ENCODE measurements at places on chromosomes 16 and 17.
A peak's percentile ranks its signal among the peaks of the same experiment; 100 is the strongest.

DNA sequence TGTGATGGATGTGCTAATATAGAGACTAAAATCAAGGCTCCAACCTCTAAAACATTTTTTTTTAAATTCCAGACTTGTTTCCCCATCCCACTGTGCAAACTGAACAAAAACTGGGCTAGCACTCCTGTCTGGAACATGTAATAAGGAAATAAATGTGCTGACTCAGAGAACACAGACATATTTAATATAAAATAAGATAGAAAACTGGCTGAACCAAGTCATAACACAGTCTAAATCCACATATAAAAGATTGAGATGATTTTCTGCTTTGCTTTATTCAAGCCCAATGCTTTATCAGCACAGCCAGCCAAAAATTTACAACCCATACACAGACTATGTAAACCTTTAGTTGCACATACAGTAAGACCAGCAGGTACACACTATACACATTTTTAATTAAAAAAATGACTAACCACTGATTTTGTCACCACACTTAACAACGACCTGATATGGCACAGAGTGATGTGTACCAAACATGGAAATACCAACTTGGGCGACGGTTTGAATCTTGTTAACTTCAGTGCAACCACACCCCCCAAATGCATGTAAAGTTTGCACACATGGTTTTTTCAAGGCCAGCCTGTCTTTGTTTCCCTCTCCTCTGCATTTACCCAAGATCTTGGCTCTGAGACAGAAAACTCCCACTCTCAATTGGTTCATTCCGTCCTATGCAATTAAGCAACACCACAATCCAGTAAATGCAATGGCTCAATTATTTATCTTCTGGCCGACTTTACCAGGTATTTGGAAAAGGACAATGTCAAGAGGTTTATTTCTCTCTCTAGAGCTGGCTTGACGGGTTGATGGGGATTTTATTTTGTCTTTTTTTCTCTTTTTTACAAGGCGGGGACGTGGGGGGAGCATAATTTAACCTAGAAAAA lies 1.2 kb downstream of the STAT3 start:
- peak; percentile 55 for DNase-seq

GRCh38 chr17:47719411-47720152 lies 13.5 kb upstream of the TBX21 start:
- DNase-seq = peak; percentile 84

- DNase-seq = no peak
Observed at GRCh38 chr17:39820541-39820940, 43.6 kb downstream of the IKZF3 start.

GRCh38 chr17:50150354-50151040 lies at the start of gene PPP1R9B:
PPP1R9B (minus strand) TSS chr17:50150677; CDS start chr17:50150513, 164 bp downstream.
- no peak for DNase-seq

DNA sequence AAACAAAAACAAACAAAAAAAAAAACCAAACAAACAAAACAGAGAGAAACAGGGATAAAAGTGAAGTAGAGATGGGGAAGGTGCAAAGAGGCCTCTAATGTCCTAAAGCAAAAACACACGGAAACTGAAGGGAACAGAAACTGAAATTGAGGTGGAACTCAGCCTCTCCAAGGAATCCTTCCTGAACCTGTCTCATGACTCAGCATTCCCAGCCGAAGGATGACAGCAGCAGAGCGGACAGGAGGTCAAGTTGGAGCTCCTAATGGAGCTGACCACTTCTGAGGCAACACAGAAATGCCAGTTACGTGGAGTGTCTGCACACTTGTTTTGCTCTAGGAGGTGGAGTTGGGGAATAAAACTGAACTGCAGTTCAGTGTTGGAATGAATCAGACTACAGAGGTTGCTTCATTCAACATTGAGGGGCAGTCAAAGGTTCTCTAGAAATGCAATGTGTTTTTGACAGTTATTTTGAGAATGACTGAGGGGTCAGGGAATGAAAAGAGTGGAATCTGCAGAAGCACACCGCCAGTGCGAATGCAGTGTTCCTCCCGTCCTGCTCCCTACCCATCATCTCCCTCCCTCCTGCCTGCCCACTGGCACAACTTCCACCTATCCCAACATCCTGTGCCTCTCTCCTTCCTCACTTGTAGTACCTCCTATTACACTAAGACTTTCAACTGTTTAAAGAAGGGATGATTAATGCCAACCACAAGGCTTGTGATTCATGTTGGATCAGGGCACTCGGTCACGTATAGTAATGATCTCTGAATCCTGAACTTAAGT lies 6.3 kb downstream of the UBE2O start:
- peak; percentile 90 for DNase-seq

GRCh38 chr17:27455914-27456680 lies at the start of gene KSR1:
KSR1 (plus strand) TSS chr17:27456448; CDS start chr17:27456644, 196 bp downstream.
- DNase-seq = peak; percentile 69

- DNase-seq = no peak
Observed at GRCh38 chr17:33615861-33616260, 322.8 kb upstream of the ASIC2 start.

DNA sequence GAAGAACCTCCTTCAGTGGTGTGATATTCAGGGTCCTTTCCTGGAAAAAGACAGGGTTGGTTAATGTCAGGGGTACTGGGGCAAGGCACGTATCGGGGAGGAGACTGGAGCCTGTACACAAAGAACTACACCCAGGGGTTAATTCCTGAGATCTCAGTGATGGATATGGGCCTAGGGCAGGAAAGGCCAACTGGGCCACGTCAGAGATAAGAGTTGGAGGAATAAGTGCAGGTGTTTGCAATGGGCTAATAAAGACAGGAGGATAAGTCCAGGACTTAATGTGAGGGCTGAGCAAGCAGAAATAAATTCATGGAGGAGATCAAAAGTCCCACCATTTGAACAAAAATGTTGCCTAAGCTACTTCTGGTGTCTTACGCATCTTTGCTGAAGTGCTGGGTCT lies 10.4 kb upstream of the HERPUD1 start:
- DNase-seq = no peak

DNA sequence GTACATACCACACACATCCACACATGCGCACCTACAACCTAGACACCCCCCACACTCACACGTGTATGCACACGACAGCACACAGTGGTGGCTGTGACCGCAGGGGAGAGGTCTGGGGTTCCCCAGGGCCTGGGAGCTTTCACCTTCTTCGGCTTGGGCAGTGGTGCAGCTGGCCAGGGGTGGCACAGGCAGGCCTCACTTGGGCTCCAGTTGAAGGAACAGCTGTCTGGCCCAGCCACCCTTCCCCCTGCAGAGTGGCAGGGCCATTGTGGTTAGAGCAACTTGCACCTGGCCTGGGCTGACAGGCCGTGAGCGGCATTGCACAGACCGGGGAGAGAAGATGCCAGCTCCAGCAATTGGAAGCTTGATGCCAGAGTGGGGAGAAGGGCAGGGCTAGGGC lies 114.5 kb upstream of the GSE1 start:
- DNase-seq = no peak

- no peak for DNase-seq
Observed at GRCh38 chr16:49586466-49587450, 213.2 kb downstream of the C16orf78 start.

GRCh38 chr17:79311373-79311772 lies 236.7 kb downstream of the ENGASE start:
- DNase-seq = no peak

DNA sequence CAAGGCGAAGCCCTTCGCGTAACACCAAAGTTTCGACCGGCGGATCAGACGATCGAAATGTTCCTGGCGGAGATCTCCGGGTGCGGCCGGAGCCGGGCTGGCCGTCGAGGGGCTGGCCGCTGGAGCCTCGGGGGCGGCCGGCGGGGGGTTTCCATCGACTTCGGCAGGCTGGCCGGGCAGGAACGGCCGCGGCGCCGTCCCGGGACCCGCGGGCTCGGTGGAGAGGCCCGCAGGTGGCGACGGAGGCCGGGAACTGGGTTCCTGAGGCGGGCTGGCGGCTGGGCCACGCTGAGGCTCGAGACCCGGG lies 1.1 kb downstream of the EPOP start:
- peak; percentile 38 for DNase-seq

DNA sequence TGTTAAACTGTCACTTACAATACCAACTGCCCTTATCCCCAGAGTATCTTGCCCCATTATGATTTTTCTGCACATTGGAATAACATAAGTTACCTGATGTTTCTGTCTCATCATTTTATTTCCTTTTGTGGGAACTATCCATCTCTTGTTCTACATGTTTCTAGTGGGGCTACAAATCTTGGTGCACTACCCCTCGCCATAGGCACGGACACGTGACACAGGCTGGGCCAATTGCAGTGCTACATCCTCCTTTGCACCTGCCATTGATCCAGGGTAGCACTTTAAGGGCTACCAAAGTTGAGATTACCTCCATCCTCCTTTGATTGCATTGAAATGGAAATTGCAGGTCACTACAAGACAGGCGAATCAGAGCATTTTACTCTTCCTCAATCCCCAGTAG lies 14.2 kb upstream of the SYT17 start:
- peak; percentile 39 for DNase-seq

DNA sequence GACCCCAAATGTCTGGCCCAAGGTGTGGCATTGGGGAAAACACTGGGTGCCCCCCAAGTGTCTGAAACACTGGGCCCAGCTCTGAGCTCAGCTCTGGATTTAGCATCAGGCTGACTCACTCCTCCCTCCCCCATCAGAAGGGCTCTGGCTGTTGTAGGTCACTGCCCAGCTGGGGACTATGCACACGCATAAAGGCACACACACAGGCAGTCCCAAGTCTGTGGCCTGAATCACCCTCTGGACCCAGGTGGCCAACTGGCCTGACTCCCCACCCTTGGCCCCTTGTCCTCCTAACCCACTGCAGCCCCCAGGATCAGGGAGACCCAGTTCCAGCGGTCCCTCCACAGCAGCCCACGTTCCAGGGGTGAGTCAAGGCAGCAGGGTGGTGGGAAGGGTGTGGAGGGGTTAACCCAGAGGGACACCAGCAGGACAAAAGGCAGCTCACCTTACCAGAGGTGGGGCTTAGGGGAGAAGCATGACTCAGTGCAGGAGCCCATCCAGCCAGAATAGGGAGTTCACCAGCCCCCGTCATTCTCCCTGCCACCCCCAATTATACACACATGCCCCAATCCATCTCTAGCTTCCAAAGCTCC lies 47.0 kb downstream of the MYO18A start:
- peak; percentile 83 for DNase-seq

DNA sequence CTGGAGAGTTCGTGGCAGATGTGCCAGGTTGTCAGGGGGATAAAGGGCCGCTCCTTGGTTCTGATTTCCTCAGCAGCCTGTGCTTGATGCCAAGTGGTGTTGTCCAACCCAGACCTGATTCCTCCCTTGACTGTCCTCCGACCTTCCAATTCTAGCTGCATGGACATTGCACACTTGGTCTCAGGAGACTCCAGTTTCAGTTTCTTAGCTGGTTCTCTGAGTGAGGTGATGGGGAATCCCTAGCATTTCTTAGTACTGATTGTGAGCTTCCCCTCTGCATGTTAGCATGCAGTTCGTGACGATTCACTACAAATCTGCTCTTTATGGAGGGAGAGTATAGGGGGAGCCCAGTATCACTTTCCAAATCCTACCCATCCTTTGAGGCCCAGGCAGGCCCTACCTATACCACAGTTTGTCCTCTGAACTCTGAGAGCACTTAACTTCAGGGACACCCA lies 12.4 kb upstream of the CCR7 start:
- DNase-seq = no peak

DNA sequence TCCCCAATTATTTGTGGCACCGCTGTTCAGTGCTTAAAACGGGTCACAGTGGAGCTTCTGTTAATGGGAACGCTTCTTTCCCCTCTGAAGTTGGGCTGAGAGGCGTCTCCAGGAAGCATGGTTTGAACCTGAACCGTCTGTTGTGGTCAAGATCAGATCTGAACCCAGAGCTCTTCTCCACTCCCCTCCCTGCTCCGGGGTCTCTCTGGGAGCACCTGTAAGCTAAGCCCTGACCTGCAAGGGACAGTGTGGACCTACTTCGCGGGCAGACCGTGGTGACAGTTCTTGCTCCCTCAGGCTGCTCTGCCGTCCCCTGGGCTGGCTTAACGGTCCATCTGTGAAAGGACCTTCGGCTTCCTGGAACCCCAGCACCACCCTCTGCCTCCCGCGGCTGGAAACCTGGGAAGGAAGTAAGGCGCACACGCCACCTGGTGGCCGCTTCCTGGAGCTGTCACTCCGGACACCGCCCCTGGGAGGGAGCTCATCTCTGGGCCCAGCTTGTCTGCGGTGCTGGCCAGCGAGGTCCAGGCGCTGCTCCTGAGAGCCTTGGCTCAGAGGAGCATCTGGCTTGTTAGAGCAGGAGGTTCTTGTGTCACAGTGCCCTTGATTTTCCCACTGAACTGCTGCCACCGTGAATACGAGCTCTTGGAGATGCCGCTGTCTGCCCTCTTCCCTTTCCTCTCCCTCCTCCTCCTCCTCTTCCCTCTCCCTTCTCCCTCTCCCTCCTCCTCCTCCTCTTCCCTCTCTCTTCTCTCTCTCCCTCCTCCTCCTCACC lies 518.5 kb upstream of the EEF2KMT start:
- DNase-seq = no peak

- no peak for DNase-seq
Observed at GRCh38 chr17:5893741-5894140, 176.4 kb upstream of the WSCD1 start.

DNA sequence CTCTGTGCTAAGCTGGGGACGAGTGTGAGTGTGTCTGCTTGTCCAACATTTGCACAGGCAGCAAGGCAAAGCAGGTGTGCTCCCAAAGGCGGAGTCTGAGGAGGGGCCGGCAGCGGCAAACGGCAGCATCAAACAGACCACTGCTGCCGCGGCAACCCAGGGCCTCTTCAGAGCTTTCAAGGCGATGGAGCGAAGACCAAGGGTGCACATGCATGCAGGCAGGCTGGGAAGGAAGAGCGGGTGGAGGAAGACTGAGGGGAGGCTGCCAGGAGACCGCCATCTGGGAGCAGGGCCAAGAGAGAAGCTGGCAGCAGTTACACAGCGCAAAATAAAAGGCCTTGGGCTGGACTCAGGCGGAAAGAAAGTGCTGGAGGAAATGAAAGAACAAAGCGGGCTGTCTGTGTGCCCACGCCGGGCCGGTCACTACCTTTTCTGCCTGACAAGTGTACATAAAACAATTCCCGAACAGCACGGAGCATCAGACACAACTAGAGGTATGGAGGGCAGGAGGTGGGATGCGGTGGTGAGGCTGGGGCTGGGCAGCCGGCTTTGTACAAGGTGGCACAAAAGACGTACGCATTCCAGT lies 8.5 kb downstream of the TIMM22 start:
- DNase-seq = no peak

GRCh38 chr16:4317532-4318450 lies 1.9 kb downstream of the GLIS2 start:
- DNase-seq = peak; percentile 29
